Fibroblast of villous mesenchyme (primary cell): ENCODE measurements at places on chromosomes 2 and 18. TPM values are rescaled to one million over a fixed set of nuclear protein-coding genes. Genes with fewer than 3 reads are reported as not detected.

Gene UGT1A10
- not detected in 2 replicates for total RNA-seq

Gene BOLA3
- 41.2 and 50.1 TPM in 2 replicates for total RNA-seq

Gene SLC16A14
- 1.3 and 3.5 TPM in 2 replicates for total RNA-seq

Gene SLC5A6
- total RNA-seq: 20.9 and 25.9 TPM in 2 replicates

Gene HMSD
- 1.3 TPM in 2 replicates for total RNA-seq

Gene CELF4
- not detected in 2 replicates for total RNA-seq

Gene MRPL33
- total RNA-seq: 112 and 119 TPM in 2 replicates

Gene OR6B2
- total RNA-seq: not detected in 2 replicates

Gene RAMP1
- total RNA-seq: 28.0 and 35.0 TPM in 2 replicates

Gene SPR
- total RNA-seq: 17.7 and 22.0 TPM in 2 replicates

Gene ALPI
- not detected in 2 replicates for total RNA-seq

Gene ERICH2
- total RNA-seq: not detected in 2 replicates

Gene PDCD1
- not detected in 2 replicates for total RNA-seq

Gene CCDC150
- total RNA-seq: 8.7 and 13.0 TPM in 2 replicates

Gene LRP1B
- total RNA-seq: 1.6 and 2.2 TPM in 2 replicates

Gene CDH20
- under 0.01 and 0.32 TPM in 2 replicates for total RNA-seq

Gene ALPP
- not detected in 2 replicates for total RNA-seq

Gene SPATA3
- total RNA-seq: not detected in 2 replicates

Gene NEU2
- not detected in 2 replicates for total RNA-seq

Gene C1GALT1C1L
- total RNA-seq: 0.86 and 1.3 TPM in 2 replicates
